ENCODE measurements at places on chromosomes 1 and 21.
A peak's percentile ranks its signal among the peaks of the same experiment; 100 is the strongest.

- DNase-seq = no peak
Observed at GRCh38 chr21:35801391-35801790, 258.9 kb downstream of the SETD4 start.

DNA sequence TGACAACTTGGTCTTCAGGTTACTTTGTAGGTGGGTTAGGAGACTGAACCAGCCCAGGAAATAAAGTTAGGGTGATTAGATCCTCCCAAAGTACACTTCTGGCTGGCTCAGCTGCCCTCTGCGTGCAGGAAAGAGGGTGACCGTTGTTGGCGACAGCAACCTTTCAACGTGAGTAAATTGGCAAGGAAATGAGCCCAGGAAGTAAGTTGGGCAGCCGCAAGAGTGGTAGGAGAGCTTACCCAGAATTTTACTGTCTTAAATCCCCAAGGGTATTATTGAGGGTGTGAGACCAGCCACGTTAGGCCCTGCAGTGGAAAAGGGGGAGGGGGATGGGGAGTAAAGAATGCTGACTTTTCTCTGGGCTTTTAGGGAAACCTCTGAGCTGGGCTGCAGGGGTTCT, 1.6 kb downstream of the TENT5C start:
- DNase-seq = peak; percentile 25

GRCh38 chr1:73744985-73745384, 453.0 kb downstream of the LRRIQ3 start:
- DNase-seq = no peak

DNA sequence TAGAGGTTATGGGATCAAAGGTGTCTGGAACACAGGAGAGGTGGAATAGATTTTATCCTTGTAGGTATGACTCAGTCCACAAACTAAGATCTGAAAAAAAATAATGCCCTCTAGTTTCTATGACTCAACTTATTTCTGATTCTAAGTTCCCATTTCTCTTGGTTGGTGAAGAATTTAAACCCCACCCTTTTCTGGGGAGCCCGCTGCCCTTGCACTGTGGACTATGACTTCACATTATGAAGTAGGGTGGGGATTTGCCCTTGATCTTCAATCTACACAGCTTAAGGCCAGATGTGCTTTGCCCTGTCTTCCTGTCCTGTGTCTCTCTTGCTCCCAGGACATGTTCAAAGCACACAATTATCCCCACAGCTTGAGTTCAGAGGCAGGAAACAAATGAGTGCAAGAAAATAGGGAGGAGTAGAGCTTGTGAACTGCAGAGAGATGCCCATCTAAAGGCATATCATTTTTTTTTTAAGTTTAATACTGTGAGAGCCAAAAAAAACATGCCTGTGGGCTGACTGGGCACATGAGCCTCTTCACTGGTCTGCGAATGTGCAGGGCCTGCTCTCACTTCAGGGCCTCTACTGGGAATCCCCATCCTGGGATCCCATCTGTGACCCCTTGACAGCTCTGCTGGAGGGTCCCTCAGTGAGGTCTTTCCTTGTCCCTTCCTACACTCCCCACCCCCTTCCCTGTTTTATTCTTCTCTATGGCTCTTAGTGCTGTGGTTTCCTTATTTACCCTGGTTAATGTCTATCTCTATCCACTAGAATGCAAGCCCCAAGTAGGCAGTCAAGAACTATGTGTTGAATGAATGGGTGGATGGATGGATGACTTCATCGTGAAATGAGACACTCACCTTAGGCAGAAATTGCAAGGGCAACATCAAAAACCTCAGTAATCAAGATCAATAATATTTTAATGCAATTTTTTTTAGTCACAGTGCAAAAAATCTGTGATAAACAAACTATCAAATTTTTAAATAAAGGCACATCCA, 61.5 kb downstream of the CD58 start:
- peak; percentile 66 for DNase-seq

DNA sequence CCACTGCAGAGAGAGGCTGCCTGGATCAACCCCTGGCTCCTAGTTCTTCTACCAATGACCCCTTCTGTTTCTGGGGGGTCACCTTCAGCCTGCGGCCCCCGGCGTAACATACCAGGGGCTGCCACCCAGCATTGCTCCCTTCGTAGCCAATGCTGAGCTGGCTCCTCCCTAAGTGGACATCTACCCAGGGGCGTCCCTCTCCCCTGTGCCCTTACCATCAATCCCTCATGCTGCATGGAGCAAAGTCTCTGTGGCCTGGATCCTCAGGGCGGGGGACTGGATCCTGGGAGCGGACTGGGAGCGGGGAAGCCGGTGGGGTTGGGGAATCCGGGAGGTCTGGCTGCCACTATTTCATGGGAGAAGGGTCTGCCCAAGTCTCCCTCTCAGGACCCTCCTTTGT, 28.6 kb downstream of the TRIM67 start:
- DNase-seq = no peak

- no peak for DNase-seq
Observed at GRCh38 chr1:214472364-214472763, 79.0 kb downstream of the PTPN14 start.

DNA sequence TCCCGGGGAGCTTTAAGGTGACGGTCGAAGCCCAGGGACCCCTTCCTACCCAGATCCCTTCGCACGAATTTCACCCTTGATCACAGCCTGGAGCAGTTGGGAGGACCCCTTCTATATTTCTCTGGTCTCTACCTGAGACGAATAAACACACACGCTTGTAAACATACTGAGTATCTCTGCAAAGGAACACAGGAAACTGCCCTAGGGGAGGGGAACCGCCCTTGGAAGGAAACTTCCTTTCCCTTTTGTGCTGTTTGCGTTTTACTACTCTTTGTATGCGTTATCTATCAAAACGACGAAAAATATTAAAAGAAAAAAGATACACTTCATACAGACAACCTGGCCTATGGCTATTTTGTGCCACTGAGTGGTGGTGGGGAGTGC, 750 bp downstream of the NECAP2 start:
- no peak for DNase-seq

GRCh38 chr1:40887012-40887378, 24.8 kb upstream of the CITED4 start:
- DNase-seq = no peak

GRCh38 chr1:89833183-89834082, 12.6 kb downstream of the LRRC8D start:
- no peak for DNase-seq

Measured in stimulated activated effector memory CD8-positive, alpha-beta T cell treated with anti-CD3 and anti-CD28 coated beads, Interleukin-12 subunit alpha, Interleukin-12 subunit beta, amount 100 ng/mL, for 72 hours (primary cell).